Mesothelial cell of epicardium (in vitro differentiated cells): ENCODE measurements at places on chromosomes 11 and 22. TPM values are rescaled to one million over a fixed set of nuclear protein-coding genes. Genes with fewer than 3 reads are reported as not detected.

The CACNA1I gene
- 0.27 to 0.31 TPM (median 0.27 TPM) in 3 replicates for total RNA-seq

The KDELR3 gene
- total RNA-seq, result 14.5 to 15.6 TPM (median 14.6 TPM) in 3 replicates

The MFRP gene
- not detected in 3 replicates for total RNA-seq

The DUSP8 gene
- 7.8 to 9.1 TPM (median 8.9 TPM) in 3 replicates for total RNA-seq

The TBX1 gene
- total RNA-seq, result 0.34 to 0.45 TPM in 2 of 3 replicates, not detected in the other

The PHETA2 gene
- total RNA-seq, result 7.8 to 8.3 TPM (median 8.1 TPM) in 3 replicates

The PGR gene
- total RNA-seq, result 0.02 to 0.29 TPM in 2 of 3 replicates, not detected in the other

The CRYBB2 gene
- total RNA-seq, result not detected in 3 replicates

The MMP1 gene
- 0.13 to 0.18 TPM in 2 of 3 replicates, not detected in the other for total RNA-seq

The MMP27 gene
- not detected in 3 replicates for total RNA-seq

The TMEM151A gene
- 1.3 to 1.8 TPM (median 1.6 TPM) in 3 replicates for total RNA-seq

The CRYAB gene
- total RNA-seq, result 0.49 to 0.74 TPM (median 0.63 TPM) in 3 replicates

The CADM1 gene
- 57.9 to 64.9 TPM (median 60.9 TPM) in 3 replicates for total RNA-seq

The CCDC117 gene
- total RNA-seq, result 22.4 to 22.9 TPM (median 22.8 TPM) in 3 replicates

The MS4A12 gene
- total RNA-seq, result not detected in 3 replicates

The WNT11 gene
- 22.5 to 24.1 TPM (median 22.8 TPM) in 3 replicates for total RNA-seq

The TSSK2 gene
- total RNA-seq, result not detected in 3 replicates

The ARHGAP20 gene
- total RNA-seq, result 8.4 to 9.0 TPM (median 8.9 TPM) in 3 replicates

The SH3BP1 gene
- 30.0 to 33.0 TPM (median 31.9 TPM) in 3 replicates for total RNA-seq

The C22orf42 gene
- not detected in 3 replicates for total RNA-seq

The SLC6A5 gene
- total RNA-seq, result not detected in 3 replicates

The APOL4 gene
- 15.0 to 16.4 TPM (median 15.9 TPM) in 3 replicates for total RNA-seq

The CHADL gene
- 3.2 to 4.6 TPM (median 3.3 TPM) in 3 replicates for total RNA-seq

The TMEM179B gene
- 31.3 to 33.9 TPM (median 32.6 TPM) in 3 replicates for total RNA-seq

The TRIM6 gene
- 13.4 to 14.6 TPM (median 14.0 TPM) in 3 replicates for total RNA-seq

The OR52H1 gene
- total RNA-seq, result 0.73 to 1.6 TPM (median 1.3 TPM) in 3 replicates

The PRR33 gene
- total RNA-seq, result not detected in 3 replicates

The APOBEC3F gene
- total RNA-seq, result 19.0 to 23.8 TPM (median 21.4 TPM) in 3 replicates

The UPK2 gene
- 2.2 to 3.0 TPM (median 2.7 TPM) in 3 replicates for total RNA-seq

The BCO2 gene
- total RNA-seq, result 38.2 to 43.4 TPM (median 38.9 TPM) in 3 replicates

The GNAZ gene
- 5.8 to 6.5 TPM (median 6.0 TPM) in 3 replicates for total RNA-seq

The CCDC188 gene
- not detected in 3 replicates for total RNA-seq

The RFPL1 gene
- total RNA-seq, result 0.29 to 0.63 TPM (median 0.54 TPM) in 3 replicates

The DDX25 gene
- total RNA-seq, result 0.98 to 1.7 TPM (median 1.1 TPM) in 3 replicates

The TRIM29 gene
- total RNA-seq, result 7.0 to 9.7 TPM (median 7.9 TPM) in 3 replicates

The PKP3 gene
- total RNA-seq, result 57.5 to 65.7 TPM (median 58.8 TPM) in 3 replicates

The SLC22A12 gene
- total RNA-seq, result not detected in 3 replicates
